ENCODE measurements at places on chromosomes 6 and 20.

- DNase-seq, result no peak
Observed at GRCh38 chr6:130211691-130212090, 11.1 kb downstream of the SAMD3 start.

DNA sequence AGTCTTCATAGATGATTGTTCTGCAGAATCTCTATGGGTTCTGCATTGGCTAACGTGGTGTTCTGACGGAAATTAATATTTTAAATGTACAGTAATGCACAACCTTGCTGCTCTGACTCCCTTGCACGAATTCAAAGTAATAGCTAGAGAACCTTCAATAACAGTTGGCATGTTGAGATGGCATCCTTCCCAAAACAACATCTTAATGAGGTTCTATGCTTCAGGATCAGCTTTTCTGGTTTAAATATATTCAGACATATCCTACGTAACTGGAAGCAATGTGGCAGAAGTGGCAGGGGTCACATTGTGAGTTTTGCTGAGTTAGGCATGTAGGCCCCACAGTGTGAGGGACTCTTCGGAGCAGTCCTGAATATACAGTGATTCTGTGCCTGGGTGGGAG is 25.7 kb downstream of the DSE start:
- DNase-seq, result no peak

DNA sequence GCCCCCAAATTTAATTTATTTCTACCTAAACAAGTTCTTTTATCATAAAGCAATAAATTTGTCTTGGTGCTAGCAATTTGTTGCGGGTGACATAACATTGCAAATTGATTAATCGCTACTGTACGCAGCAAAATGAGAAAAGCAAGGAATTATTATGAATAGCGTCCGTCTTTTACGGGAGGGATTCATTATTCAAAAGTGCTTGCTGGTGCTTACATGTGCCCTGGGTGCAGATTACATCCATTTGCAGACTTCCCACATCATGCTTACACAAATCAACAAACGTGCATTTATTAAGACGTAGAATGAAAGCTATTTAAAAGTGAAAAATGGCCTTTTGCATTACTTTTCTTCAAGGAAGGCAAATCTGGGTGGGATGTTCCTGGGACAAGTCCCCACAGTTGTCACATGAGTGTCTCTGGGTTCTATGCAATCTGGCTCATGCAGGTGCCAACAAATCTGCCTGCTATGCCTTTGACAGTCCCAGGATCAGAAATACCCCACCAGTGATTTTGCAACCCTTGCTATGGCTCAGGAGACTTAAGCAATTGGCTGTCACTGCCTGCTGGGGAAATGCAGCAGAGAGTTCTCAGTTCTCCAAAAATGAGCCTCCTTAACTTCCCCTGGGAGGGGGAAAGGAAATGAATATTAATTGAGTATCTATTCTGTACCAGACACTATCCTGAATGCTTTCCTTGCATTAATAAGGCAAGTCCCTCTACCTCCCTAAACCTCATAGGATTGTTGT is 30.1 kb upstream of the MAFB start:
- no peak for DNase-seq

DNA sequence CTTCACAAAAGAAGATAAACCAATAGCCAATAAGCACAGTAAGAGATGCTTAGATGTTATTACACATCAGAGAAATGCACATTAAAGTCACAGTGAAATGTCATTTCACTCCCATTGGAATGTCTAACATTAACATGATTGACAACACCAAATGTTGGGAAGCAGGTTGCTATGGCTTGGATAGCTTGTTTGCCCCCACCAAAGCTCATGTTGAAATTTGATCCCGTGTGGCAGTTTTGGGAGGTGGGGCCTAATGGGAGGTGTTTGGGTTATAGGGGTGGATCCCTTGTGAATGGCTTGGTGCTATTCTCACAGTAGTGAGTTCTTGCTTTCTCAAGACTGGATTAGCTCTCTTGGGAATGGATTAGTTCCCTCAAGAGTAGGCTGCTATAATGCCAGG is 44.8 kb downstream of the MRAP2 start:
- no peak for DNase-seq

DNA sequence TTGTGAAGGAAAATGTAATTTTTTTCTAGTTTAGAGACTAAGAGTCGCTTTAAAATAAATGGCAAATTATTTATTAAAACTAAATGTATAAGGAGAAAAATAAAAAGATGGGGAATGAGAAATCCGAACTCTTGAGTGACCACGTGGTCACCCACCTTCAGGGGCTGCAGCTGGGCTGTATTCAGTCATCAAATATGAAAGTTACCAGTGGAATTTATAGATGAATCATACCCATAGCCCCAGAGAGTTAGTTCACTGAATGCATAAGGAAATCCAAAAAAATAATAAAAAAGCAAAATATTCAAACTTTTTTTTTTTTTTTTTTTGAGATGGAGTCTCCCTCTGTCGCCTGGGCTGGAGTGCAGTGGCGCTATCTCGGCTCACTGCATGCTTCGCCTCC is 947.7 kb upstream of the ADGRB3 start:
- DNase-seq, result no peak

GRCh38 chr6:73694711-73695411 is 1.1 kb upstream of the CD109 start:
- peak; percentile 28 for DNase-seq

DNA sequence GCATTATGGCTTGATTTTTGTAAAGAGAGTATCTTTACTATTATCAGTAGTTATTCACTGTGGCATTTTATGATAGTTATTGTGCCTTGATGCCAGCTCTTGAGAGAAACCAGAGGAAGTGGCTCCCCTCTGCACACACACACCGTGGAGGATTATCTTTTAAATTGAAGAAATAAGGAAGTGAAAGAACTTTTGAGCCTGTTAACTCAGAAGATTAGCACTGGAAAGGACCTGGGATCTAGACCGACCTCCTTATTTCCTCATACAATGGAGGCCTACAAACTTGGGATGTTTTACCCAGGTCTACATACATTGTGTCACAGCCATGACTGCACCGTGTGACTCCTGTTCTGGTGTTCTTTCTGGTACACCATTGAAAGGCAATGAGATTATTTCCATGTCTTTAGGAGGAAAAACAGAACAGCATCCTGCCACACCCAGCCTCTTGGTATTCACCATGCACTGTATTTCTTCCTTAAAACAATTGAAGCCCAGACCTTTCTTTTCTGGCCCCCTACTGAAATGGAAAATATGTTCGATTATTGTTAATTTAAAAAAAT is 40.6 kb downstream of the HECA start:
- peak; percentile 67 for DNase-seq

DNA sequence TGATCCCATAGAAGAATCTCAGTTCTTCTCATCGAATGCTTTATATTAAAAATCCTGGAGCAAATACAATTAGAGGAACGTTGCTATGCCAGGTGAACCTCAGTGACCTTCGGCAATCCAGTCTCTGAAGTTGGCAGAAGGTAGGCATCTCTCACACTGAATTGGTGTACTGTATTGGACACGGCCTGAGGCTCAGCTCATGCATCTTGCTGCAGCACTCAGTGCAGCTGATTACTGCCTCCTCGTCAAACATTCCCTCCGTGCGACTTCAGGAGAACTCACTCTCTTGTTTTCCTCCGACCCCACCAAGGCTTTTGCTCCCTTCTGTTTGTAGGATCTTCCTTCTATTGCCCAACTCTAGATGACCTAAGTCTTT is 90.5 kb downstream of the GPR6 start:
- no peak for DNase-seq

Data from hematopoietic multipotent progenitor cell treated with erythropoietin and hydrocortisone succinate and interleukin-3 and kit ligand, for 4 days (in vitro differentiated cells).